ENCODE measurements at places on chromosomes 12 and 14.

- H3K4me3 ChIP-seq, result peak overlapping the region; percentile 77
- H3K4me1 ChIP-seq, result peaks cover 8% of the 10 kb centered on the region
- no peaks in the 10 kb centered on the region for H3K36me3 ChIP-seq
- peak overlapping the region; percentile 81 for H3K27ac ChIP-seq
Measured at GRCh38 chr12:7190268-7191055, 976 bp downstream of the PEX5 start.

DNA sequence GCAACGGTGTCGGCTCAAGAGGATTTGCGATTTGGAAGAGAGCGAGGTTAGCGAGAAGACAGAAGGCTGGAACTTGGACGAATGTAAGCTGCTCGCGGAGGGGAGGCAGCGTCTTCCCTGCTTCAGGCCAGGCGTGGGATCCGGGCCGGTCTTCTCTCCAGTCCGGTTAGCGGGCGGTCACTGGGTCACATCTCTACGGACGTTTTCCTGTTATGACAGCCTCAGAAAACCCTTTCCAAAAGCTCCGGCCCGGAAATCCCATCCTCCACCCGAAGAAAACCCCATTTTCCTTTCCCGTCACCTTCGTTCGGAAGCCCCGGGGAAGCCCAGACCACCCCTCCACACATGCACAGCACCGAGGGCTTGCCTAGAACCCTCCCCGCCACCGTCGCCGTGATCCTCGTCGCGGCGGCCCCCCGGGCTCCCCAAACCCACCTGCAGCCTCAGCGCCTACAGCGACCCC, 268 bp downstream of the NDUFB1 start:
- H3K4me3 ChIP-seq, result peak overlapping the region; percentile 85
- no peaks in the 10 kb centered on the region for H3K27me3 ChIP-seq
- peak overlapping the region; percentile 87 for H3K27ac ChIP-seq
- peaks cover 10% of the 10 kb centered on the region for H3K4me1 ChIP-seq
- H3K36me3 ChIP-seq, result no peaks in the 10 kb centered on the region

DNA sequence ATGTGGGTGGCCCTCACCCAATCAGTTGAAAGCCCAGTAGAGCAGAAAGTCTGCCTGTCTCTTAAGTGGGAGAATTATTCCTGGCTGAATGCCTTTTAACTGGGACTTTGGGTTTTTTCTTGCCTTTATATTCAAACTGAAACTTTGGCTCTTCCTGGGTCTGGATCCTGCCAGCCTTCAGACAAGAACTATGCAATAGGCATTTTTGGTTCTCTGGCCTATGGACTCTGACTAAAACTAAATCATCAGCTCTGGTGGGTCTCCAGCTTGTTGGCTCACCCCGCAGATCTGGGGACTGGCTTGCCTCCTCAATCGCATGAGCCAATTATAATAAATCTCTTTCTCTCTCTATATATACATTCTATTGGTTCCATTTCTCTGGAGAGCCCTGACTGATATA, 173.0 kb upstream of the IGF1 start:
- H3K4me3 ChIP-seq, result no peak overlapping the region
- no peak overlapping the region for H3K27ac ChIP-seq
- H3K27me3 ChIP-seq, result no peaks in the 10 kb centered on the region
- no peak for DNase-seq
- no peaks in the 10 kb centered on the region for H3K36me3 ChIP-seq

DNA sequence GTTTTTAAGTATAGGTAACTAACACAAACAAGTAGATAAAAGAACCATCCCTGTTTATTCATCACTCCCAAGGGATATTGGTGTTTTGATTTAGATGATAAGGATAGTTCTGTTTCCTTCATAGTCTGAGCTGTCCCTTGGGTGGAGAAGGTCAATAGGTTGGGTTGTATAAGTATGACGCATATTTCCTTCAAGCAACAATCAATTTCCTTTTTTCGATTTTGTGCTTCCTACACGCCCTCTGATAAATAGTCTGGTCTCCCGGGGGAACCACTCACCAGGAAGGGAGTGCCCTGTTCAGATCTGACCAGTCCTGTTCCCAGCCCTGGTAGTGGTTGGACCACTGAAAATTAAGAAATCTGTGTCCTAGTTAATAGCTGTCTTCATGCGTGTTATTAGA, 378.8 kb upstream of the FAR2 start:
- H3K4me3 ChIP-seq, result no peak overlapping the region
- no peaks in the 10 kb centered on the region for H3K4me1 ChIP-seq
- no peaks in the 10 kb centered on the region for H3K36me3 ChIP-seq
- no peak overlapping the region for H3K27ac ChIP-seq
- DNase-seq, result no peak

DNA sequence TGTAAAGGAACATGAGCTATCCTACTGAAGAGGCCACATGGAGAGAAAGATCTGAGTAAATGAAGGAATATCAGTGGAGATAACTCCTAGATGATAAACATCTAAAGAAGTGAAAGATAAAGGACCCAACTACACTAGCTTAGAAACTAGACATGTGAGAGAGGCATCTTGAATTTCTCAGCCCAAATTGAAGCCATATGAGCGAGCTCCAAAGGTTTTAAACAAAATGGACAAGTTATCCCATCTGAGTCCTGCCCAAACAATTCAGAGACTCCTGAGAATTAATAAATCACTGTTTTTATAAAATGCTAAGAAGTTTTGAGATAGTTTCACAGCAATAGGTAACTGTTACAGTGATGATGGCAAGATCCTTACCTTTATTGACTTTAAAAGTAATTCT, 438.9 kb downstream of the NAV3 start:
- no peak for DNase-seq
- no peaks in the 10 kb centered on the region for H3K4me1 ChIP-seq
- H3K27me3 ChIP-seq, result no peaks in the 10 kb centered on the region
- H3K4me3 ChIP-seq, result no peak overlapping the region

- no peak overlapping the region for H3K4me3 ChIP-seq
- no peaks in the 10 kb centered on the region for H3K36me3 ChIP-seq
- no peaks in the 10 kb centered on the region for H3K27me3 ChIP-seq
Measured at GRCh38 chr14:74080820-74081460, 3.3 kb downstream of the ALDH6A1 start.

DNA sequence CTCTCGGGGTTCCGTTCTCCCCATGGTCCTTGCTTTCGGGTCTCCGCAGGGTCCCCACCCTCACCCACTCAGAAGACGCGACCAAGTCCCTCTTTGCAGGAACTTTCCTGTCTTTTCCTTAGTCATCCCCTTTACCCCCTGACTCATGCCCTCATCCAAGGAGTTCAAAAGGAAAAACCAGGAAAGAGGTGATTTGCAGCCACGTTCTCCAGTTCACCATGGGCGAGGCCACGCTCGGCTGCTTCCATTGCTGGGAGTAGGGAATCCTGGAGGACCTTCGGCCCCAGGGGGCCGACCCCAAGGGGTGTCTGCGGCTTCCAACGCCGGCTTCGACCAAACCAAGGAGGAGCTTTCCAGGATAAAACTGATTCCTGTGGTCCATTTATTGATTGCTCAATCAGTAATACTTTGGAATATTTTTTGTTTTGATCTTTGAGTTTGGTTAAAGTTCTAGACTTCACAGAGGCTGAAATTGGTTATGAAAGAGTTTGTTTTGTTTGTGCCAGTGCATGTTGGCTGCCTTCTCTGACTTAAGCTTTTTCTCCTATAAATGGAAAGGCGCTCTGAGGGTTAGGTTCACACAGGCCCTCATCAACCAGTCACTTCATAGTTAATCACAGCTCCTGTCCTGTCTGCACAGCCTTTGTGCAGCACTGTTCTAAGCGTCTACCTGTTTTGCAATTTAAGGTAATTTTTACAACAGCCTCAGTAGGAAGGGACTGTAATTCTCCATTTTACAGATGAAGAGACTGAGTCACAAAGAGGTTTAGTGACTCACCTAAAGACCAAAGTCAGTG, 827 bp downstream of the ALDH2 start:
- H3K36me3 ChIP-seq, result no peaks in the 10 kb centered on the region
- H3K4me3 ChIP-seq, result peak overlapping the region; percentile 54
- no peaks in the 10 kb centered on the region for H3K27me3 ChIP-seq
- DNase-seq, result no peak
- peak overlapping the region; percentile 68 for H3K27ac ChIP-seq

DNA sequence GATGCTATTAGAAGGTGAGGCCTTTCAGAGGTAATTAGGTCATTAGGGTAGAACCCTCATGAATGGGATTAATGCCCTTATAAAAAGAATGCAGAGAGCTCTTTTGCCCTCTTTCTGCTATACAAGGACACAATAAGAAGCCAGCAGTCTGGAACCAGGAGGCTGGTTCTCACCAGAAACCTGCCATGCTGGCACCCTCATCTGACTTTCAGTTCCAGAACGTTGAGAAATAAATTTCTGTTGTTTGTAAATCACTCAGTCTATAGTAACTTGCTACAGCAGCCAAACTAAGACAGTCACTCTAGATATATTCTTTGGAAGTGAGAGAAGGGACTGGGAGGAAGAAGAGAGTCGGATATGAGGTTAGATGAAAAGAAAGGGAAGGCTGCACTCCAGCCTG, 125.0 kb upstream of the MYF6 start:
- no peaks in the 10 kb centered on the region for H3K36me3 ChIP-seq
- no peak overlapping the region for H3K4me3 ChIP-seq

DNA sequence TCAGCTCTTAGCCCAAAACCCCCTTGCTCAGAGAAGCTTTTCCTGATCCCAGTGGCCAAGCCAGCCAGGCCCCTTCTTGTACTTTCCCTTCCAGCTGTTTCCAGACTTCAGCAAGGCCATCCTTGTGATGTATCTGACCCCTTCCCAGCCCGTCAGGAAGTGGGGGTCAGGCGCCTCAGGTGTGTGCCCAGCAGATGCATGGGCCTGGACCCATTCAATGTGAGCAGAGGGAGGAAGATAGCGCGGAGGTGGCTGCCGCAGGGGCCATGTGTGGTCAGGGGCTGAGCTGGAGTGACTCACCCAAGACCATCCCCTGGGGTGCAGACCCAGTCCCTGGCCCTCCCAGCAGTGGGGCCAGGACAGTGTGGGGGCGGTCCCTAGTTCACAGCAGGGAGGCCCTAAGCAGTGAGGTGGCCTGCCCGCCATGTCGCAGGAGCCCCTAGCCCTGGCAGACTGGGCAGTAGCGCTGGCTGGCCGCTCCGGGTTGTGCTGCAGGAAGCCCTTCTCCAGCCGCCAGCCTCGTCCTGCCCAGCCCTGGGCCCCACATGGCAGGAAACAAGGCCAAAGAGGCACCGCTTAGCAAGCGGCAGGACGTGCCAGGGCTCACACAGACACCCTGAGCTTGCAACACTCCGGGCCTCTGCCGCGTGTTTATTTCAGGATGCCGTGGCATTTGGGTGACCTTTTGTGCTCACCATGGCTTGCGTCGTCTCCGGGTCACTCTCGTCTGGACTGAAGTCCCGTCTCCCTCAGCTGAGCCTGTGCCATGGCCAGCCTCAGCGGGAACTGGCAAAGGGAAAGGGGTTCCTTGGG, 12.0 kb downstream of the ADSS1 start:
- no peaks in the 10 kb centered on the region for H3K36me3 ChIP-seq
- DNase-seq, result no peak
- no peak overlapping the region for H3K4me3 ChIP-seq
- H3K4me1 ChIP-seq, result no peaks in the 10 kb centered on the region
- H3K27ac ChIP-seq, result no peak overlapping the region
